ENCODE measurements at places on chromosomes 4 and X. TPM values are rescaled to one million over a fixed set of nuclear protein-coding genes. Genes with fewer than 3 reads are reported as not detected.

The SPANXN4 gene
- not detected for total RNA-seq

The C4orf36 gene
- 0.26 TPM for total RNA-seq

The SLITRK2 gene
- total RNA-seq, result 0.59 TPM

The ARR3 gene
- total RNA-seq, result not detected

The SPARCL1 gene
- 0.57 TPM for total RNA-seq

The MAGEA2B gene
- not detected for total RNA-seq

The CXCL8 gene
- total RNA-seq, result 0.82 TPM

The SULT1E1 gene
- total RNA-seq, result not detected

The CFP gene
- total RNA-seq, result 0.59 TPM

The DAPP1 gene
- not detected for total RNA-seq

- H3K27me3 ChIP-seq, result no peaks in the 10 kb centered on the region
- no peak for DNase-seq
- peaks cover 22% of the 10 kb centered on the region for H3K4me1 ChIP-seq
- no peaks in the 10 kb centered on the region for H3K36me3 ChIP-seq
- no peak overlapping the region for H3K27ac ChIP-seq
These were observed 25.2 kb downstream of the NOP14 start for GRCh38 chr4:2937986-2938385.

- no peak overlapping the region for H3K4me3 ChIP-seq
- no peaks in the 10 kb centered on the region for H3K36me3 ChIP-seq
- H3K27me3 ChIP-seq, result no peaks in the 10 kb centered on the region
These were observed 96.5 kb downstream of the HDAC8 start for GRCh38 chrX:72475952-72476668.

DNA sequence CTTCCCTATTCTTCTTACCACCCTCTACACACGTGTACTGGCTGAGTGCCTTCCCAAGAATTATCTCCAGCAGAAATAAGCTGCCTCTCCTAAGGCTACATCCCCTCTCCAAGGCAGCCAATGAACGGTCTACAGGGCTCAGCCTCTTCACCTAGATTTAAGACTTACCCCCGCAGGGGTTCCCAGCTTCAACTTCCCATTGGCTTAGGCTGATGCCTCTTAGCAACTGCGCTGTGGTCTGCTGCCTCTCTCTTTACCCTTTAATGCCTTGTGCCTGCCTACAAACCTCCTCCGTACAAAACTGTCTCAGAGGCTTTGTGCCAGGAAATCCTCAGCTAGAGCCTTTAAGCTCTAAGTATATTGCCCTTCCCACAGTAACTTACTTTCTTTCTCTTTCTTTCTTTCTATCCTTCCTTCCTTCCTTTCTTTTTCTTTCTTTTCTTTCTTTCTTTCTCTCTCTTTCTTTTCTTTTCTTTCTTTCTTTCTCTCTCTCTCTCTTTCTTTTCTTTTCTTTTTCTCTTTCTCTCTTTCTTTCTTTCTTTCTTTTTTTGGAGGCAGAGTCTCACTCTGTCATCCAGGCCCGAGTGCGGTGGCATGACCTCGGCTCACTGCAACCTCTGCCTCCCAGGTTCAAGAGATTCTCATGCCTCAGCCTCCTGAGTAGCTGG is 15.1 kb upstream of the PIGA start:
- DNase-seq, result no peak
- H3K27me3 ChIP-seq, result no peaks in the 10 kb centered on the region
- H3K36me3 ChIP-seq, result no peaks in the 10 kb centered on the region
- no peaks in the 10 kb centered on the region for H3K4me1 ChIP-seq

- H3K4me3 ChIP-seq, result no peak overlapping the region
- no peak for DNase-seq
These were observed 189.6 kb upstream of the NHS start for GRCh38 chrX:17185431-17185830.

- no peak overlapping the region for H3K4me3 ChIP-seq
- DNase-seq, result no peak
- H3K36me3 ChIP-seq, result no peaks in the 10 kb centered on the region
These were observed 13.3 kb upstream of the TMEM271 start for GRCh38 chr4:589219-589963.

DNA sequence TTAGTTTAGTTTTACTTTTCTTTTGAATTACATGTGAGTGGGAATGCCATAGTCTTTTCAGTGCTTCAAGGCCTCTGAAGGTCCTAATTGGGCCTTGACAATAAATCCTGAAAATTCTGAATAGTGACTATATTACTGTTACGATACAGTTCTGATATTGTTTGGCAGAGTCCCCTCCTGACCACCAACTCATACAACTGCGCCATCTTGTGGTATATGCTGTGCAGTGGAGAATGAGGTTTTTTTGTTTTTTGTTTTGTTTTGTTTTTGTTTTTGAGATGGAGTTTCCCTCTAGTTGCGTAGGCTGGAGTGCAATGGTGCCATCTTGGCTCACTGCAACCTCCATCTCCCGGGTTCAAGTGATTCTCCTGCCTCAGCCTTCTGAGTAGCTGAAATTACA is 56.6 kb upstream of the CHRDL1 start:
- no peaks in the 10 kb centered on the region for H3K27me3 ChIP-seq
- no peaks in the 10 kb centered on the region for H3K4me1 ChIP-seq
- H3K36me3 ChIP-seq, result no peaks in the 10 kb centered on the region

DNA sequence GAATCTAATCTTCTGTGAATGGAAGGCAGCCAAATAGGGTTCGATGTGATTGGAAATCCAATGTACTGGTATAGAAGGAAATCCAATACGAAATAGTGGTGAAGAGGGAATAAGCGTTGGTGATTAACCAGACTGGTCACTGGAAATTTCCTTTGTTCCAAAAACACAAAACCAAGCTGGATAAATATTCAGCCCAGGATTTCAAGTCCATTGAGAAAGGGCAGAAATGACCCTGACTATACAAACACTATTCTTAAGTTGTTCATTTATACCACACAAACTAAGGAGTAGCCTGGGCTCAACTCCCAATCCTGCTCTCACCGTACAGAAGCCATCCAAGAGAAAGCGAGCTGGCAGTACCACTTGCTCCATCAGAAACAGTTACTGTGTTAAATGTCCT is 32.2 kb downstream of the PCDH19 start:
- no peaks in the 10 kb centered on the region for H3K36me3 ChIP-seq
- H3K27me3 ChIP-seq, result no peaks in the 10 kb centered on the region
- no peak for DNase-seq
- H3K4me3 ChIP-seq, result no peak overlapping the region
- H3K4me1 ChIP-seq, result no peaks in the 10 kb centered on the region

DNA sequence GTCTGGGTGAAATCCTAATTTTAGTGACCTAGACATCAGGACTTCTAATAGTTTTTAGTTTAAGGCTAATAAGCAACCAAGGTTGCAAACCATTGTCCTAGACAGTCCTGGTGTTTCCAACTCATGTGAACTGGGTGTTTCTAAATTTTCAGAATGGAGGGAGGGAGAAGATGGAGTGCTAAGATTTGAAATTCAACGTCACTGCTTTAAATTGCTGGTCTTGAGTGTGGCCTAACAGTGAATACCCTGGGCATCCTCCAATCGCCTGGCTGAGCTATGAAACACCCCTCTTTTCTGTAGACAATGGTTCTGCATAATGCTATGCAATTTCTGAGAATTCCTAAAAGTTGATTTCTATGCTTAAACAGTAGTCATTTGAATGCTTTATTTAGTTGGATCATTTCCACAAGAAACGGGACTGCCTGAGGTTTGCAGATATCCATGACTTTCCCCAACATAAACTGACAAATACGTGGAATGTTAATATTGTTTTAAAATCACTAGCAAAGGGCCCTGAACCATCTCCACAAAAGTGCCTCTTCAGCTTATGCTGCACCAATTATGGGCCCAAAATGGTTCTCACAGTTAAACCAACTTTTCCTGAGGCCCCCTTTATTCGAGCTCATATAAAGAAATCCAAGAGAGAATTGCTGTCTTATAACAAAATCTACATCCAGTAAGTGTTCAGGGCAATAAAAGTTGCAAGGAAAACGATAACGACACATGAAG is 1.1 kb downstream of the FBXL5 start:
- no peak for DNase-seq
- H3K36me3 ChIP-seq, result no peaks in the 10 kb centered on the region
- peaks cover 24% of the 10 kb centered on the region for H3K4me1 ChIP-seq

GRCh38 chr4:185958094-185958747 is 110.7 kb upstream of the TLR3 start:
- DNase-seq, result no peak
- H3K27me3 ChIP-seq, result no peaks in the 10 kb centered on the region
- no peaks in the 10 kb centered on the region for H3K4me1 ChIP-seq

DNA sequence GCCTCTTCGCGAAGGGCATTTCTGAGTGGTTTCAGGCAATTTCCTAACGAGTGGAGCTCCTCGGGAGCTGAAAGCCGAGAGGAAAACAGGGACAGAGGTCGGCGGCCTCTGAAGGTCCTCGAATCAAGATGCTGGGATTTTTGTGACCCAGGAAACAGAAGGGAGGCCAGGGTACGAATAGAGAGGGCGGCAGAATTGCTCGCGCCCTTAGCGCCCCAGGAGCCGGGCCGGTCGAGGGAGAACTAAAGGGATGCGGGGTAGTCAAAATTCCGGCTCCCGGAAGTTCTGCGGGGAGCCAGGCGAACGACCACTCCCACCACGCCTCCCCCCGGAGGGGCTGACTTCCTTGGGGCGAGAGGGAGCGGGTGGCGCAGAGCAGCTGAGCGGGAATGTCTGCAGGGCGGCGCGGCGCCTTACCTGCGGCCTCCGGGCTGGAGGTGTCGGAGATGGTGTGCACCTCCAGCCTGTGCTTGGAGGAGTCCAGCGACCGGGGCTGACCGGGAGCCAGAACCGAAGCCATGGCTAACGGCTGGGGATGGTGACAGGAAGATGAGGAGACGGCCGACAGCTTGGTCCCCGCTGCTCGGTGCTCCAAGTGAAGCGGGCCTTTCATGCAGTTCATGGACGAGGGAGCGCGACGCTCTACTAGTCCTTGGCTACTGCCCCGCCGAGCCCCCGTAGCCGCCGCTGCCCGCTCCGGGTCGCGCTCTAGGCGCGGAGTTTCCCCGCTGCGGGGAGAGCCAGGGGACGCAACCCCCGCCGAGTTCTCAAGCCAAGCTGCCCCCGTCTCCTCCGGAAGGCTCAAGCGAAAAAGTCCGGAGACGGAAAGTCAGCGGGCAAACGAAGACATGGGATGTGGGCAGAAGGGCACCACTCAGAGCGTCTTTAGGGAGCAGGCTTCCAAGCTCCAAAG is 782 bp downstream of the PITX2 start:
- no peak overlapping the region for H3K27ac ChIP-seq
- no peak overlapping the region for H3K4me3 ChIP-seq
- H3K36me3 ChIP-seq, result no peaks in the 10 kb centered on the region
- no peaks in the 10 kb centered on the region for H3K27me3 ChIP-seq
- no peak for DNase-seq
- no peaks in the 10 kb centered on the region for H3K4me1 ChIP-seq

GRCh38 chrX:724256-724655 is 93.7 kb downstream of the SHOX start:
- H3K4me1 ChIP-seq, result no peaks in the 10 kb centered on the region
- DNase-seq, result no peak
- no peak overlapping the region for H3K27ac ChIP-seq
- H3K27me3 ChIP-seq, result no peaks in the 10 kb centered on the region
- H3K4me3 ChIP-seq, result no peak overlapping the region

DNA sequence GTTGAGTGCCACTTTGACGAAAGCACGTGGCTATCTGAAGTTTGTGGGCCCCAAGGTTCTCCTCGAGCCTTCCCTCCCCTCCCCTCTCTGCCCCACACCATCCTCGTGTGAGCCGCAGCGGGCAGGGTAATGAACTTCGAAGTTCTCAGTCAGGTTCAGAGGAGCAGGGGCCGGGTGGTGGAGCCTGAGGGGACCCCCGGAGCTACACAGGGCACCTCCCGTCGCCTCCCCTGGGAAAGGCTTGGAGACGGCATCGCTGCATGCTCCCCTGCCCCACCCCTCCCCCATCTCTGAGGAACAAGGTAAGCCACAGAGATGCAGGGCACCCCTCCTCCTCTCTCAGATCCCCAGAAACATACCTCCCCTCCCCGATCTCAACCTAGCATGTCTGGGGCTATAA is 2.8 kb upstream of the NKX1-1 start:
- H3K27me3 ChIP-seq, result no peaks in the 10 kb centered on the region
- H3K4me1 ChIP-seq, result no peaks in the 10 kb centered on the region
- H3K4me3 ChIP-seq, result no peak overlapping the region
- no peaks in the 10 kb centered on the region for H3K36me3 ChIP-seq
- DNase-seq, result no peak
- no peak overlapping the region for H3K27ac ChIP-seq

GRCh38 chrX:13487731-13488505 is 81.5 kb upstream of the EGFL6 start:
- DNase-seq, result peak; percentile 48
- H3K27ac ChIP-seq, result peak overlapping the region; percentile 88
- no peaks in the 10 kb centered on the region for H3K36me3 ChIP-seq
- no peaks in the 10 kb centered on the region for H3K27me3 ChIP-seq

DNA sequence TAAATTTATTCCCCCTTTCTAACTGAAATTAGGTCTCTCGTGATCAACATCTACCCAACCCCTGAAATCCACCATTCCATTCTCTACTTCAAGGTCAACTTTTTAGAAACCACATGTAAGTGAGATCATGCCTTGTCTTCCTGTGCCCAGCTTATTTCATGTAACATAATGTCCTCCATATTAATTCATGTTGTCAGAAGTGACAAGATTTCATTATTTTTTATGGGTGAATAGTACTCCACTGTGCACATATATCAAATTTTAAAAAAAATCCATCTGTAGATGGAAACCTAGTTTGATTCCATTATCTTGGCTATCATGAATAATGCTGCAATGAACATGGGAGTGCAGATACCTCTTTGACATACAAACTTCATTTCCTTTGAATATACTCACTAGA is 1.5 kb downstream of the PPID start:
- no peak overlapping the region for H3K27ac ChIP-seq
- peaks cover 27% of the 10 kb centered on the region for H3K36me3 ChIP-seq
- no peaks in the 10 kb centered on the region for H3K27me3 ChIP-seq
- peak overlapping the region; percentile 89 for H3K4me3 ChIP-seq

DNA sequence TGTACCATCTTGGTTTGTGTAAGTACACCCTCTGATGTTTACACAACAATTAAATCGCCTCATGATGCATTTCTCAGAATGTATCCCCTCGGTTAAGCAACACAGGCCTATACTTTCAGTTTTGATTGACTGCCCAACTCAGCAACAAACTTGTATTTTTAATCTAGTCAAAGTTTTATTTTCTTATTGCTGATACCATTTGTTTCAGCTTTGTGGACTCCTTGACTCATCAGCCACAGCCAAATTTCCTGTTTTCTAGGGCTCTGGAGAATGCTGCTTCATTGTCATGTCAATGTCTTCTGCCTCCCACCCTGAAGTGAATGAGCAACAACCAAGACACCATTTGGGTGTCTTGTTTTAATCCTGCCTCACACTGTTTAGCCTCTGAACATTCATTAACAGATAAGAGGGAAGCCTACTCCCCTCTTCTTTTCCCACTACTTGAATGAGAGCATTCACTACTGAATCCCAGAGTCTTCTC is 14.0 kb downstream of the BBS12 start:
- no peak for DNase-seq
- no peaks in the 10 kb centered on the region for H3K36me3 ChIP-seq
- no peaks in the 10 kb centered on the region for H3K4me1 ChIP-seq
- no peaks in the 10 kb centered on the region for H3K27me3 ChIP-seq

DNA sequence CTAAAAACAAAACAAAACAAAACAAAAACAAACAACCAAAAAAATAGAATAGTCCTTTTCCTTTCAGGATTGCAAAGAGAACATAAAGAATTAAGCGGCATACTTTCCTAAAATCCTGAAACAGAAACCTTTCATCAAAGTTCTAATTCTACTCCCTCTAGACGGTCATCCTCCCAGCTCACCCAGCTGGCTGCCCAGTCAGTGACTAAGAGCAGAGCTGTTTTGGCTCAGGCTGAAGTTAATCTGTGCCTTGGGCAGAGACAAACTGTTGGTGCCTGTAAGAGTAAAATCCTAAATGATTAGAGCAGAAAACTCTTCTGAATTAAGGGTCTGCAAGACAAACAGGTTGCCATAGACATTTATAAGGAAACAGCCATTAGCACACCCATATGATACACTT is 17.6 kb upstream of the WAS start:
- H3K4me1 ChIP-seq, result no peaks in the 10 kb centered on the region
- no peaks in the 10 kb centered on the region for H3K36me3 ChIP-seq
- no peak overlapping the region for H3K27ac ChIP-seq
- no peak overlapping the region for H3K4me3 ChIP-seq
- DNase-seq, result no peak

All from Panc1 (cell line).